ENCODE measurements at places on chromosomes 1 and 21.

GRCh38 chr21:14918527-14918926 is 146.3 kb downstream of the NRIP1 start:
- no peak for DNase-seq

GRCh38 chr1:209038735-209039134 is 544.8 kb upstream of the CAMK1G start:
- DNase-seq = no peak

GRCh38 chr1:185517808-185518419 is 200.9 kb upstream of the IVNS1ABP start:
- DNase-seq = no peak

DNA sequence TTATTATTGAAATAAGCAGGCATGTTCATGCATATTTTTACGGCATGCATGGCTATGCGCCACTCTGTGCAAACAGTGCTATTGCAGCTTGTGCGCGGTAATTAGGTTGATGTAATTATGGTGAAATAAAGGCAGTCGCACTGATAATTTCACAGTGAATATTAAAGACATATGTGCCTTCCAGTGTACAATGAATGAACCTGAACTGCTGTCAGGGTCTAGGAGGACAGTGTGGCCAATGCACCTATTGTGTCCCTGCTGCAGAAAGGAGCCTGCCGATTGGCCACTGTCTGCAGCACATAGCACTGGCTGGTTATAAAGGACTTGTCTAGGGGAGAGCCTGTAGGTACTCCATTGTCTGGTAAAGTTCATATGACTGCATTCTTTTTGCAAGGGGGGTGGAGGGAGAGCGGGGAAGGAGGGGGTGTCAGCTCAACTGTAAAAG is 340.4 kb downstream of the USP25 start:
- no peak for DNase-seq

- no peak for DNase-seq
Measured at GRCh38 chr1:219045246-219045645, 128.4 kb upstream of the LYPLAL1 start.

GRCh38 chr1:104768466-104768865 is 1018.8 kb downstream of the AMY1C start:
- no peak for DNase-seq

DNA sequence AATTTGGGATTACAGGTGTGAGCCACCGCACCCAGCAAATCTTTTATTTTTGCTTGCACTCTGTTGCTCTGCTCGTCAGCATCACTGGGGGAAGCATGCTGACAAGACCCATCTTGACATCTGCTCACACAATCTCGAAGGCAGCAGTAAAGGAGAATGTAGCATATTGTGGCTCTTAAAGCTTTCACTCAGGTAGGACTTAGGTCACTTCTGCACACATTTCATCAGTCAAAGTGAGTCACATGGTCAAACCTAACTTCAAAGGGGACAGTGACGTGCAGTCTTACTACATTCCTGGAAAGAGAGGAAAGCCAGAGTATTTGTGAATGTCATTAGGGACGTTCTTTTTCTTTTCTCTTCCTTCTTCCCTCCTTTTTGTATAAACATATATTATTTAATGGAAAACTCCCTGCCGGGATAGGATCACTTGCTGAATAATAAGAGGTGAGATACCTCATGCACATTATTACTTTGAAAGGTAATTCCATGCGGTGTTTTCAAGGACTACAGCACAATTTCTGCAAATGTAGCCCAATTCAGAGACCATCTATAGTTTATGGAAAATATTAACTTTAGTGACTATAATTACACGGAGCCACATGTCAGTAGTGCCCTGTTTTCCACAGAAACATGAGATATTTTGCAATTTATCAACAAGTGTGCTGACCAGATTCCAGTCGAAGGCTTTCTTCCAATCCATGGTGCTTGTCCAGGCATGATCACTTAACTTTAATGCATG is 19.3 kb upstream of the ACBD6 start:
- DNase-seq = no peak

DNA sequence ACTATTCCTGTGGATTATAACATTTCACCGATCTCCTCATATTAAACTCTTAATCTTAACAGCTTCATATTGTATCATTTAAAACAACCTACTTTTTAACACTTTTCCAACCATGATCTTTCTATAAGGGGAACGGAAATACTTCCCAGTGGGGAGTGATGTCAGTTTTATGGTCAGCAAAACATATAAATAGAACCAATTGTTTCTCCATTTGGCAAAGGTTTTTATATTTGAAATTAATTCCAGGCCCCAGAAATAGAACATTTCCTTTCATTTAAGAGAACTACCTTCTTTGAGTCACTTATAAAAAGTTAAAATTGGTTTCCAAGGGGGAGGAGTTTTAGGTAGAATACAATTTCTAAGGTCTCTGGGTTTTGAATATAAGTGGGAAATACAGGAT is 189.6 kb downstream of the TGFBR3 start:
- DNase-seq = no peak

DNA sequence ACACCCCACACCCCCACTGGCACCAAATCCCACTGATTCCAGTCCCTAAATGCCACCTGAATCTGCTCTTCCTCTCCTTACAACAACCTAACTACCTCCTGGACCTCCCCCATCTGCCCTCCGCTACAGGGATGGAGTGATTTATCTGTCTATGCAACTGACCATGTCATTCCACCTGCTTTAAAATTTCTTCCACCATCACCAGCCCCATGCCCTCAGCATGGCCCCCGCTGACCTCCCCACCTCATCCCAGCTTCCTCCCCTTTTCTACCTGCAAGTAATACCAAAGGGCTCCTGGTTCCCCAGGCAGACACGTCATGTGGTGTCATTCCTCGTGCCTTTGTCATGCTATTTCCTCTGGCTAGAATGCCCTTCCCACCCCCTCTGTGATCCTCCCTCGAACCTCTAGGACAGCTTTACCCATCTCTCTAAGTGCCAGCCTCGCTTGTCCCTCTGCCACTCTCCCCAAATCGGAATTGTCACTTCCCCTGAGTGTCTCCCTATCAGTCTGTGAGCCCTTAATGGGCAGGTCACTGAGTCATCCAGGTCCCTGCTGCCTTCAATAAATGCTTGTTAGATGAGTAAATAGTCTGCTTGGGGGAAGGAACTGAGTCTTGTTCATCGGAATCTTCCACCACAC is 3.7 kb downstream of the GJB4 start:
- no peak for DNase-seq

GRCh38 chr21:46425041-46425440 is 33.6 kb upstream of the DIP2A start:
- no peak for DNase-seq

- DNase-seq = no peak
Measured at GRCh38 chr1:156104065-156104810, 10.3 kb upstream of the LMNA start.

- DNase-seq = no peak
Measured at GRCh38 chr1:61638911-61639605, 85.9 kb downstream of the TM2D1 start.

DNA sequence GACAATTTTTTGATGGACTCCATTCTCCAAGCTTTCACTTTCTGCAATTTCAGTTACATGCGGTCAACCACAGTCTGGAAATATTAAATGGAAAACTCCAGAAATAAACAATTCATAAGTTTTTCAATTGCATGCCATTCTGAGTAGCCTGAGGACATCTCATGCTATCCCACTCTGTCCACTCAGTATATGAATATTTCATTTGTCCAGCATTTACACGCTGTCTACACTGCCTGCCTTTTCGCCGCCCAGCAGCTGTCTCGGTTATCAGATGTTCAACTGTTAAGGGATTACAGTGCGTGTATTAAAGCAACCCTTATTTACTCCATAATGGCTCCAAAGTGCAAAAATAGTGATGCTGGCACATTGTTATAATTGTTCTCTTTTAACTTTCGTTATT is 116.3 kb downstream of the ADSS2 start:
- no peak for DNase-seq

GRCh38 chr1:153292185-153292584 is 20.6 kb downstream of the PGLYRP3 start:
- DNase-seq = no peak

DNA sequence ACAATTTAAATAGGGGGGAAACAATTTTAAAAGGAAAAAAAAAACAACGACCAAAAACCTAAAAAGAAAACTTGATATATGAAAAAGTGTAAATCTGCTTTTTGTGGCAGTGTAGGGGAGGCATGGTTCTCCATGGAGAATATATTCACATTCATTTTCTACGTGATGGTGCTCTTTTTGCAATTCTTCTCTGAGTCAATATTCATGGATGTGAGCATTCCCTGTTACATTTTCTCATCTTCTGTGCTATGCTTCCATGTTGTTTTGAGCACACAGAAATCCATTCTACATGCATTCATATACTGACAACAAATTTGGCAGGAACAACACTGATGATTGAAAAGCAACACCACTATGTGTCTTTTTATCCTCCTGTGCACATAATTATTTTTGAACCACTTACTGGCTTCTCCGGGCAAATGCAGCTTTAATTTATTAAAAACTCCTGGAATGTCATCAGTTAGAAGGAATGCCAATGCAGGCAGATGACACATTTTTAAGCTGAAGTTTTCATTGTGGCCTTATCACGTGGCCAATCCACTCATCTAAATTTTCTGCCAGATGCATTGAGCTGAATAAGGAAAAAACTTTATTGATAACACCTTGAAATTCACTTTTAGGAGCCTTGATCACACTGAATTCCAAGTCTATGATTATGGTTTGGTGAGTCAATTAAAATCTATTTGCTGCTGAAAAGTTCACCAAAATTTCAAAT is 590.6 kb downstream of the NUF2 start:
- DNase-seq = no peak

GRCh38 chr21:42187976-42188653 is 30.8 kb upstream of the ABCG1 start:
- DNase-seq = peak; percentile 70

- DNase-seq = no peak
Measured at GRCh38 chr21:43364851-43365424, 62.0 kb downstream of the SIK1 start.

GRCh38 chr1:150194381-150195031 is 41.4 kb downstream of the ANP32E start:
- DNase-seq = no peak

GRCh38 chr21:38639571-38640354 is 141.5 kb upstream of the ERG start:
- DNase-seq = no peak

- DNase-seq = no peak
Measured at GRCh38 chr1:30242168-30242567, 481.2 kb downstream of the MATN1 start.

GRCh38 chr1:160724465-160725242 is 13.0 kb upstream of the CD48 start:
- DNase-seq = no peak

DNA sequence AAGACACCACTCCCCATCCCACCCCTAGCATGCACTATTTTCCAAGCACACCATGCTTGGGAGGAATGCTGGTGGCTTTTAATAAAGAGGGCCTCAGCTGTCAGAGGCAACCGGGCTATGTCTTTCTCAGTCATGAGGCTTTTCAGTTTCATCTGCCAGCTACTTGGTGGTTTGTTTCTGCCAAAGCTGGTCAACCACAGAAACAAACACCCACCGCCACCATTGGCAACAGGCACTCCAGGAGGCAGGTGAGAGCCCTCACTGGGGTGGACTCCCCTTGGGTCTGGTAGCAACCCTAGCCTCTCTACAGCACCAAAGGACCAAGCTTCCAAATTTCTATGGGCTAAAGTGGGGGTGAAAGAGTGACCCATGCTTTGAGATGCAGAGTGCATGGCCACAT is 54.3 kb upstream of the CD1D start:
- DNase-seq = no peak

GRCh38 chr21:16606271-16606670 is 876.5 kb downstream of the USP25 start:
- no peak for DNase-seq
